RWPE2 (cell line): ENCODE measurements at places on chromosomes 6 and 20.

DNA sequence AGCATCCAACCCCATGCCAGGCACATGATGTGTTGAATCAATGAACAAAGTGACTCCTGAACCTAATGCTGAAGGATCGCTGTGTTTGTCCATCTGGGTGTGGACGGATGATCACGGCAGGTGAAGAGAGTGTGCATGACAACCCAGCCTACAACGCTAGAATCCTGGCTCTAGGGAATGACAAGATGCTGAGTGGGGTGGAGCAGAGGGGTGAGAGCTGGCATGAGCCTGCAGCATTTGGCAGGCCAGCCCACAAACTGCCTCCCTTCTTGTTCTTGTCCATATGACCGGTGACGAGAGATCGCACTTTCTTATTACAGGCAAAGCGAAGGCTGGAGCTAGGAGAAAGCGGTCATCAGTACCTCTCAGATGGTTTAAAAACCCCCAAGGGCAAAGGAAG, 54.7 kb upstream of the CDKAL1 start:
- no peak for DNase-seq

DNA sequence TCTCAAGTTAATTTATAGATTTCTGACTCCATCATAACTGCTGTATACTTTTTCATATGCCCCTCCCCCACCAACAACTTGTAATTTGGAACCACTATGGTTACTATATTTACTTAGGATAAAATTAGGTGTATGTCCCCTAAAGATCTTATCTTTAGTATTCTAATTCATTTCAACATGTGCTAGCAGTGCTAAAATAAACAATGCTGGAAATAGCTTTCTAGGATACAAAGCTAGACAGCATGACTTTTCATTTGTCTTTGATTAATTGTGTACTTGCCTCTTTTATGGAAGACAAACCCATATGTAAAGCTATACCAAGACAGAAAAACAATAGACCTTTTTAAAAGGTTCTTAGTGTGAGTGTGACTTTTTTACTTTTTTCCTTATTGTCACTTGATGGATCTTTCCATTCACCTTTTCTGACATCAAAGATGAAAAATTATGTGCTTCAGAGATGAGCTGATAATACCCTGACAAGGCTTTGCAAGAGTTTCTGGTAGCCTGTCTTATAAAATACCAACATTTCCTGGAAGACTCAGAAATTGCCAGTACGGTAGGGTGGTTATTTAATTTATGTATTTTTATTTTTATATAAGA, 31.2 kb upstream of the POPDC3 start:
- DNase-seq = no peak

GRCh38 chr6:92681401-92681800, 738.0 kb downstream of the EPHA7 start:
- no peak for DNase-seq

DNA sequence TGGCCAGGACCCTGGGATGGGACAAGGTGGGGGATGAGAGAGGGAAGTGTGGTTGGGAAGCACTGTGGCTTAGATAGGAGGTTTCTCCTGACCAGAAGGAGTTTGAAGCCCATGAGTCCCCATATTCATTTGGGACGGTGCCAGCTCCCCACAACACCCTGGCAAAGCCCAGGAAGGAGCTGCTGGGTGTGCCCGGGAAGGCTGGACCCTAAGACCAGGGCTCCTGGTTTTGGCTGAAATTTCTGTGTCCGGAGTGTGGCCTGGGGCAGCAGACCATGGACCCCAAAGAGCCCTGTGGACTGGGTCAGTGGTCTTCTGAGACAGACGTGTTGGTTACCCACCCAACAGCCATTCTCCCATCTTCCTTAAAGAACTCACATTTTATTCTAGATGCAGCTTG, 15.2 kb downstream of the MAPK13 start:
- no peak for DNase-seq

- no peak for DNase-seq
Measured at GRCh38 chr20:36745234-36745926, 510 bp downstream of the NDRG3 start.

DNA sequence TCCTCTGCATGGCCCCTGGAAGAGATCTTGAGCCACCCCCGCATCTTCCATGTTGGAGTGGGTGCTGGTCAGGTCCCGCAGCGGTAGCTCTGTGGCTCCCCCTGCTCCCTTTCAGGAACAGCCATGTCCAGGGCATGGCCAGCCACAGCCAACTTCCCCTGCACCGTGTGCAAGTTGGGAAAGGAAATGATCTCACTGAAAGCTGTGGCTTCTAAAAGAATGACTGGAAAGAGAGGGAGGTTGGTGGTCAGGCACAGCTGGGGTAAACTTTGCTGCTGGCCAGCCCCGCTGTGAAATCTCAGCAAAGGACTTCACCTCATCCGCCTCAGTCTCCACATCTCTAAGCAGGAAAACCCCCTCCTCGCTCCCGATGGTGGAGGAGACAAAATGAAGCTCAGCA, 153.6 kb upstream of the CST7 start:
- no peak for DNase-seq

GRCh38 chr6:31574106-31575061, 981 bp upstream of the TNF start:
- DNase-seq = no peak

- DNase-seq = no peak
Measured at GRCh38 chr20:12737900-12738299, 270.9 kb upstream of the SPTLC3 start.

- DNase-seq = peak; percentile 91
Measured at GRCh38 chr20:50987493-50988210, 29.0 kb downstream of the MOCS3 start.

DNA sequence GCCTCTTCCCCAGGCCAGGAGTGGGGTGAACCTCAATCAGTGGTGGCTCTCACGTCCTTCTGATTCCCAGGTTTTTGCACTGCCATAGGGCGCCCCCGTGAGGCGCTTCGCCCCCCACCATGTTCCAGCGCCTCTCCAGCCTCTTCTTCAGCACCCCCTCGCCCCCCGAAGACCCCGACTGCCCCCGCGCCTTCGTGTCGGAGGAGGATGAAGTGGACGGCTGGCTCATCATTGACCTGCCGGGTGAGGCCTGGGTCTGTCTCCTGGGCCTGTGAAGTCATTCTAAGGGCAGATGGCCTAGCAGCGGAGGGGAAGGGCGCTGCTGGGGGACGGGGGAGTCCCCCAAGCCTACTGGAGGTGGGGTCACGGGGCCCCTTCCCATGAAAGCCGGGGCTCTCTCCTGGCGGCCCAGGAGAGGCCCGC, 4.5 kb downstream of the TP53INP2 start:
- no peak for DNase-seq

DNA sequence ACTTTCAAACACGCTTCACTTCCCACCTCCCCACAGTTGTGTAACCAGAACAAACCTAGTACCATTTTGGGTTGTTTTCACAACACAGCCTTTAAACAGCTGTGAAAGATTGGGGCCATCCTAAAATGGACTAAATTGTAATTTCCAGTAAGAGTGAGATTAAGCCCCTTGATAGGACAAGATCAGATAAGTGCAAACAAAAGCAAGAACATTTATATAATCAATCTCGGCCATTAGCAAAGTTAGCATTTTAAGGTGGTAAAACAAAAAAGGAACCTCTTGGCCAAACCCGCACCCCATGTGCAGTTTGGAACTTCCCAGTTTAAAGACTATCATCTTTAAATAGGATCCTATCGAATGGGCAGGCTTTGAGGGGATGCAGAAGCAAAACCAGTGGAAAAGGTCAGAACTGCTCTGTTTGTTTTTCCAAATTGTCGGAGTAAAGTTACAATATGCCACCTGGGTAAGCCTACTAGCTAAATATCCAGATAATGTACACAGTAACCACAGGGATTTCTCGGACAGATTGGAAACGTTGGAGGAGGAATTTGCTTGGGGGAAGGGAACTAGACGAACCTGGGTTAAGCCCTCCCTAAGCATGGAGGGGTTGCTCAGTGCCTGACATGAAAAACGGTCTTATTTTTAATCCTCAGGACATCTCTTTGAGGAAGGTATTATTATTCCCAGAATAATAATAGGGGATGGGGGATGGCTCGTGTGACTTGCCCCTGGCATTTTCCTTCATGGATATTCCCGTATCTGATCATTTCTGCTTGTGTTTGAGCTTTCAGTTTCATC, 159.8 kb upstream of the SALL4 start:
- DNase-seq = no peak

GRCh38 chr6:25946631-25947030, 16.0 kb upstream of the TRIM38 start:
- no peak for DNase-seq

GRCh38 chr6:118800394-118801071, 93.4 kb upstream of the ASF1A start:
- no peak for DNase-seq

DNA sequence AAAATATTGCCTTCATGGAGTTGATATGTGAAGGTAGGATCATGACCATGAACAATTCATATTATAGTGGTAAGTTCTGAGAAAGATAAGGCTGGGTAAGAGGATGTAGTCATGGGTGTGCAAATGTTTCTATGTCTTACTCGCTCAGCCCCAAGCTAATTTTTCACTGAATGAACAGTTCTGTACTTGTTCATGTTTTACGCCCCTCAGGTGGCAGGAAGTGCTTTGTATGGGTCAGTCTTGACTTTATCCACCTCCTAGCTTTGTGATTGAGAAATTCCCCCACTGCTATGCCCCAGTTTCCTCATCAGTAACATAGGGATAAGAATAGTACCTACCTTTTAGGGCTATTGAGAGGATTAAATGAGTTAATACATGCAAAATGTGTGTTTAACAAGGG, 148.2 kb upstream of the KCNG1 start:
- no peak for DNase-seq
